ENCODE measurements at places on chromosomes 12 and 14. TPM values are rescaled to one million over a fixed set of nuclear protein-coding genes. Genes with fewer than 3 reads are reported as not detected.

APOLD1 gene
- 4.7 TPM for total RNA-seq

GLIPR1L1 gene
- total RNA-seq, result not detected

NXPH4 gene
- 8.6 TPM for total RNA-seq

RNF212B gene
- total RNA-seq, result not detected

AHNAK2 gene
- total RNA-seq, result not detected

MYRFL gene
- not detected for total RNA-seq
